Activated naive CD4-positive, alpha-beta T cell treated with anti-CD3 and anti-CD28 coated beads, Interleukin-2, amount 10 ng/mL, durations not matched to agents 7 days and 5 days (primary cell): ENCODE measurements at places on chromosomes 3 and 15.

- no peak overlapping the region for H3K4me3 ChIP-seq
- H3K27ac ChIP-seq: no peak overlapping the region
- no peaks in the 10 kb centered on the region for H3K4me1 ChIP-seq
- no peaks in the 10 kb centered on the region for H3K27me3 ChIP-seq
Observed at GRCh38 chr3:168968609-168969008, 694.9 kb downstream of the MECOM start.

DNA sequence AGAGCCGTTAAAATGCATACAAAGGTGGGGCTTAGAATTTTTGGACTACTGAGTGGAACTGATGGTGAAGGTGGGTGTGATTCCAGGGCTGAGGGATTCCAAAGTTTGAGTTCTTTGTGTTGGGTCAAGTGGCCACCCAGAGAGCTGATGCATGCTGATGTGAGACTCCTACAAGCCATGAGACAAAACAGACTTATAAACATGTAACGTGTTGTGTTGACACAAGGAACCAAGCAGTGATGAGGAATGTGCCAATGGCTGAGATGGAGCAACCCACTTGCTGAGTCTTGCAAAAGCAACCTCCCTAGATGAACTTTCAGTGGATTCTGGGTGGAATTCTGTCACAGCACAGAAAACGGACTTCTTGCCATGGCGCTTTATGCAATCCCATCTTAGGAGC is 289.0 kb downstream of the TLE3 start:
- H3K4me1 ChIP-seq: peaks cover 10% of the 10 kb centered on the region

- no peak overlapping the region for H3K27ac ChIP-seq
- H3K27me3 ChIP-seq: no peaks in the 10 kb centered on the region
- no peak overlapping the region for H3K4me3 ChIP-seq
- no peak for DNase-seq
Observed at GRCh38 chr3:78992830-78993229, 775.0 kb downstream of the ROBO1 start.

GRCh38 chr15:77907824-77908751 is 169.4 kb downstream of the TBC1D2B start:
- H3K4me1 ChIP-seq: peaks cover 3% of the 10 kb centered on the region
- no peak overlapping the region for H3K4me3 ChIP-seq
- no peaks in the 10 kb centered on the region for H3K36me3 ChIP-seq
- H3K27ac ChIP-seq: no peak overlapping the region
- DNase-seq: peak; percentile 81

DNA sequence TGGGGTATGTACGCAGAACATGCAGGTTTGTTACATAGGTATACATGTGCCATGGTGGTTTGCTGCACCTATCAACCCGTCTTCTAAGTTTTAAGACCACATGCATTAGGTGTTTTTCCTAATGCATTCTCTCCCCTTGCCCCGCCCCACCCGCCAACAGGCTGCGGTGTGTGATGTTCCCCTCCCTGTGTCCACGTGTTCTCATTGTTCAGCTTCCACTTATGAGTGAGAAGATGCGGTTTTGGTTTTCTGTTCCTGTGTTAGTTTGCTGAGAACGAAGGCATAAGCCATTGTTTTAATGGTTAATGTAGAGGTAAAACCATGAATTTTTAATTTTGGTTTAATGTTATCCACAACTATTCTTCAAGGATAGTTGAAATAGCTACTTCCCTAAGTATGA is 346.8 kb upstream of the EPHA6 start:
- no peak for DNase-seq
- H3K4me3 ChIP-seq: no peak overlapping the region
- no peak overlapping the region for H3K27ac ChIP-seq
- no peaks in the 10 kb centered on the region for H3K4me1 ChIP-seq

GRCh38 chr3:129120254-129121004 is 1.2 kb downstream of the RAB43 start:
- DNase-seq: peak; percentile 98
- H3K36me3 ChIP-seq: peaks cover 48% of the 10 kb centered on the region
- H3K27me3 ChIP-seq: no peaks in the 10 kb centered on the region
- H3K4me3 ChIP-seq: peak overlapping the region; percentile 91
- H3K4me1 ChIP-seq: peaks cover 53% of the 10 kb centered on the region

- no peak for DNase-seq
- H3K27me3 ChIP-seq: no peaks in the 10 kb centered on the region
- H3K4me1 ChIP-seq: no peaks in the 10 kb centered on the region
Observed at GRCh38 chr3:177329854-177330253, 132.6 kb upstream of the TBL1XR1 start.

- H3K4me1 ChIP-seq: peaks cover 31% of the 10 kb centered on the region
- H3K27ac ChIP-seq: no peak overlapping the region
- DNase-seq: peak; percentile 54
- H3K4me3 ChIP-seq: no peak overlapping the region
Observed at GRCh38 chr3:123586131-123586530, 1.3 kb upstream of the HACD2 start.

DNA sequence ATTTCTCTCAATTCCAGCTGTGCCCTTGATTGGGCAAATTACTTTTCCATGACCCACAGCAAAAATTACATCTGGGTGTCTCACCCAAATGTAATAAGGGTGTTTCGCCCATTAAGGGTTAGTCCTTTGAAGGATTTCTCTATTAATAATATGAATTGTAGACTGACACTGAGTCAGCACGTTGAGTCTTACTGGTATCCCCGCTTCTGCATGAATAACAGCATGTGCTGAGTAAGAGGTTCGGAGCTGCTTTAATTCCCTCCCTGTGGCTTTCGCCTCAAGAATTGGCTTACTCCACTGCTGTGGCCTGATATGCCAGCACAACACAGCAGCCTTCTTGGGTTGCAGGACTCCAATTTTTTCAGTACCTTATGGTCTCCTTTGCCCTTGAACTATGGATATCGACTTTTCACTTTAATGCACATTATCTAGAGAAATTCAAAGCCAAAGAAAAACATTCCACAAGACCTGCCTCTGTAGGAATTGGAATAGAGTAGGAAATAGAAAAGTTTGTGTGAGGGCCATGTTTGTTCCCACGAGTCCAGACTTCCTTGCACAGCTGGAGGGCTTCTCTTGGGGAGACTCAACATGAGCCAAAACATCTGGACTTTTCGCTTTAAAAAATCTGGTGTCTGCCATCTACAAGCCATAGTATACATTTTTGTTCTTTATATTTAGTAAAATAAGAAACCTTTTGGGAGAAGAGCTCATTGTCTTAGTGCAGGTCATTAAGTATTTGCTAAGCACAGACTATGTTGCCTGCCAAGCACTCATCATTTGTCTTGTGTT is 20.7 kb upstream of the ERC2 start:
- no peak overlapping the region for H3K4me3 ChIP-seq
- no peak for DNase-seq
- no peak overlapping the region for H3K27ac ChIP-seq
- H3K36me3 ChIP-seq: no peaks in the 10 kb centered on the region
- no peaks in the 10 kb centered on the region for H3K4me1 ChIP-seq
- H3K27me3 ChIP-seq: peaks cover 9% of the 10 kb centered on the region

DNA sequence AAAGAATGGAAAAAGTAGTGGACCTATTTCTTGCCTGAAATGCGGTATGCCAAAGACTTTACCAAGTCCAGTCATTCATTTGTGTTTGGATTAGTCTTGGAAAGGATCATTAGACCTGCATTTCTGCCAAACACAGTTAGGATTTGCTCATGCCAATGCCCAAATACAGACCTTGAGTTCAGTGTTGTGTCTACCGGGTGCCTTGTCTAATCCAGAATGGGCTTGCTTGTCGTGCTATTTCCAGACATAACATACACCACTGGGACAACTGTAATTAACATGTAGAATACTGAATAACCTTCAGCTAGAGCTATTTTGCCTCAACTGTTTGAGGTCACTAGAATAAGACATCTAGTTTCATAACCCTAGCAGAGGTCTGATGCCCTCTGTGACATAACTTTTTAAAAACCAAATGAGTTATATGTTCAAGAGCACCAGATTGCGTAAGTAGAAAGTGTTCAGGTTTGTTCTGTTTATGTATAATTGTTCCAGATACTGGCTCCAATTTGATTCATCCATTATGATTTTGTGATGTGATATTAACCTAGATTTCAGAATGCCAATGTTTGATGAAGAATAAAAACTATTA is 145.3 kb upstream of the DPH6 start:
- peaks cover 5% of the 10 kb centered on the region for H3K27me3 ChIP-seq
- H3K4me1 ChIP-seq: no peaks in the 10 kb centered on the region
- H3K27ac ChIP-seq: no peak overlapping the region
- no peaks in the 10 kb centered on the region for H3K36me3 ChIP-seq
- no peak overlapping the region for H3K4me3 ChIP-seq

GRCh38 chr3:62128051-62128450 is 245.3 kb downstream of the FEZF2 start:
- no peak overlapping the region for H3K4me3 ChIP-seq
- no peaks in the 10 kb centered on the region for H3K36me3 ChIP-seq
- no peaks in the 10 kb centered on the region for H3K27me3 ChIP-seq
- no peaks in the 10 kb centered on the region for H3K4me1 ChIP-seq
- no peak overlapping the region for H3K27ac ChIP-seq
- DNase-seq: no peak

DNA sequence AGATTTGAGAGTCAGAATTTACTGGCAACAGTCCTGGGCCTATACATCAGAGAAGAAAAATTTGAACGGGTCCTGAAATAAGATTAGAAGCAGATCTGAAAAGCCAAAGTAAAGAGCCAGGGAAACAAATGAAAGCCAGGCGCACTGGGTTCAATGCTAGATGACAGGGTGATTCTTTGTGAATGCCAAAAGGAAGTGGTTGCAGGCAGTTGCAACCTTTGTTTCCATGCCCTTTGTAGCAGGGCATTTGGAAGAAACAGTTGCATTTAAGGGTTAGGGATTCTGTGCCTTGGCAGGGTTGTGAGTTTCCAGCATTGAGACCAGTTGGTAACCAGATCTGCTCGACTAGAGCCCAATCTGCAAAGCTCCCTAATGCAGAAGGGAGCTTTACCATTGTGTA is 36.4 kb upstream of the MTHFS start:
- peaks cover 9% of the 10 kb centered on the region for H3K4me1 ChIP-seq
- H3K4me3 ChIP-seq: no peak overlapping the region
- no peak overlapping the region for H3K27ac ChIP-seq
- no peaks in the 10 kb centered on the region for H3K36me3 ChIP-seq

- no peak overlapping the region for H3K27ac ChIP-seq
- no peaks in the 10 kb centered on the region for H3K36me3 ChIP-seq
- H3K4me1 ChIP-seq: peaks cover 17% of the 10 kb centered on the region
Observed at GRCh38 chr3:187186801-187187421, 10.4 kb upstream of the RTP1 start.

DNA sequence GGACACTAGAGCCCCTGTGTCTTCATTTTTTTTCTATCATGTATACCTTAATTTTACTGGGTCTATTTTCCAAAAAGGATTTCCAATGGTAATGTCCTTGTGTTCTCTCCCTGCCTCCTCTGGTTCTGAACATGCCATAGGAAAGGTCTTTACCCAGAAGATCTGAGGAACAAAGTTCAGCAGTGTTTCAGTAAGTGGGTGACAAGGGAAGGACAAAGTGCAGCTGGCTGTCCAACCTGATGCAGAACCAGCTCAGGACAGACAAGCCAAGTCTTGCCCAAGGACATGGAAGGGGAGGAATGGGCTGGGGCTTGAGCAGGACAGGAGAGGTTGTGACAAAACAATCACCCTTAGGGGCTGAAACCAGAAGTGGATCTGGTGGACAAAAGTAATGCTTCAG is 61.2 kb upstream of the STRIT1 start:
- no peak overlapping the region for H3K27ac ChIP-seq
- no peaks in the 10 kb centered on the region for H3K36me3 ChIP-seq
- no peak for DNase-seq
- H3K4me1 ChIP-seq: no peaks in the 10 kb centered on the region

- no peak overlapping the region for H3K27ac ChIP-seq
- no peaks in the 10 kb centered on the region for H3K36me3 ChIP-seq
- DNase-seq: no peak
- H3K4me3 ChIP-seq: no peak overlapping the region
Observed at GRCh38 chr3:65158023-65158422, 470.2 kb upstream of the ADAMTS9 start.

GRCh38 chr3:63798949-63799348 is 20.1 kb upstream of the C3orf49 start:
- no peak overlapping the region for H3K4me3 ChIP-seq
- H3K4me1 ChIP-seq: no peaks in the 10 kb centered on the region
- DNase-seq: no peak
- H3K36me3 ChIP-seq: no peaks in the 10 kb centered on the region
- no peaks in the 10 kb centered on the region for H3K27me3 ChIP-seq

DNA sequence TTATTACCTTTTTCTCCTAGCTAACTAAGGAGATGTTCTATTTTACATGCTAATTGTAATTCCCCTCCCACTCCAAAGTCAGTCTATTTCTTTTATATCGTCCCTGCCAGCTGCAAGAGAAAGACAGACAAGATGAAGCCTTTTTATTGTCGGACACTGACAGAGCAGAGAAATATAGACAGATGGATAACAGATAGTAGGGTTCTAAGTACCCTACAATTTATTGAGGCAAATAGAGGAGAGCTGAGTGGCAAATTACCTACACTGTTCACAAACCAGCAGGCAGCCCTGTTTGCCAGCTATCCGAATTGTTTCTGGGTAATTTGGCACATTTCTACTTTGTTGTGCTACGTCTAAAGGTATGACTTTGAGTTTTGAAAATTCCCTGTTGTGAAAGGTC is 392.3 kb upstream of the ZNF717 start:
- H3K4me3 ChIP-seq: no peak overlapping the region
- no peak overlapping the region for H3K27ac ChIP-seq
- no peaks in the 10 kb centered on the region for H3K4me1 ChIP-seq
- H3K27me3 ChIP-seq: no peaks in the 10 kb centered on the region
- DNase-seq: no peak

DNA sequence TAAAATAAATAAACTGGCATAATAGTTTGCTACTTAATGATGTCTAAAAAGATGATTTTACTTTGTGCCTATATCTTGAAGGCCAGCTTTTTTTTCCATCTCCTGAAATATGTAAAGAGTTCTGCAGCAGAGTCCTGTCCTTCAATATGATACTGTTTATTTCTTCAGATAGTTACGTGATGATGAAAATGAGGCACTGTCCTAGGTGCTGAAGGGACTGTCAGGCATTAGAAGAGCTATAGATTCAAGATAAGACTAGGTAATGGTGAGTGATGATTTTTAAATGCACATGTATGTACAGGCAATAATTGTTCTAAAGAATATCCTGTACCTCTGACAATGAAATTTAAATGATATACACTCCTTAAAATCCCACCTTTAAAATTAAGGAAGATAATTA is 326.9 kb upstream of the DNAJC19 start:
- H3K4me3 ChIP-seq: no peak overlapping the region
- H3K36me3 ChIP-seq: no peaks in the 10 kb centered on the region
- H3K27ac ChIP-seq: no peak overlapping the region
- no peaks in the 10 kb centered on the region for H3K27me3 ChIP-seq
- no peaks in the 10 kb centered on the region for H3K4me1 ChIP-seq

GRCh38 chr3:21216598-21216997 is 534.4 kb downstream of the ZNF385D start:
- H3K4me3 ChIP-seq: no peak overlapping the region
- H3K4me1 ChIP-seq: no peaks in the 10 kb centered on the region
- no peak overlapping the region for H3K27ac ChIP-seq
- H3K27me3 ChIP-seq: no peaks in the 10 kb centered on the region

DNA sequence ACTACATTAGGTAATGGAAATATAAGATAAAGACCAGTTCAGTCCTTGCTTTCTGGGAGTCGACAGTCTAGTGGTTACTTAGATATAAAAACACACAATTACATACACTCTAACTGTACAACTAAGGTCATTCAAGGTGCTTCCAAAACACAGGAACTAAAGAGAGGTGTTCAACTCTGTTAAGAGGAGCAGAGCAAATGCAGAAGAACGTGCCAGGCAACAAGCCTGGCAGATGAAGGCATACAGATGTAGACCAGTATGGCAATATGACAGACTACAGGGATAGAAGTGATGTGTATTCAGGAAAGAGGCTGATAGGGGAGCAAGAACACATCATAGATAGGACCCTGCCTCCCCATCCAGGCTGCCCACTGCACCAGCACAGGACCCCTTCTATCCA is 78.3 kb downstream of the CBLB start:
- peaks cover 60% of the 10 kb centered on the region for H3K36me3 ChIP-seq
- no peak overlapping the region for H3K27ac ChIP-seq
- no peak for DNase-seq
- no peaks in the 10 kb centered on the region for H3K27me3 ChIP-seq
- H3K4me3 ChIP-seq: no peak overlapping the region
